ENCODE measurements at places on chromosomes 4 and X.

- no peak for DNase-seq
These were observed 15.3 kb downstream of the PDK3 start for GRCh38 chrX:24480400-24480865.

DNA sequence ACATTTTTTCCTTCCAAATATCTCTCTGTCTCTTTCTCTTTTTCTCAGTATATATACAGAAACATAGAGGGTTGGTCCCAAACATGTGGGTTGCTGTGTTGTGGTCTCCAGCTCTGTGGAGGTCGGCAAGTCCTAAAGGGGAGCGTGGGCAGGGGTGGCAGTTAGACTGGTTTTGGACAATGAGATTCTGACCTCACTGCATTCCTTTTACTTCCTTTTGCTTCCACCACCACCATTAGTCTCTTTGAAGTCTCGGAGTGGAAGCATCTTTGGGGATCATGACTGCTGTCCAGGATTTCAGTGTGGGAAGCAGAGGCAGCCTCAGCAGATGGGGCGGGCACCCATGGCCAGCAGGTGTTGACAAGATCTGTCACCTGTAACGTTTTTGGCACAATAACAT lies 1091.8 kb downstream of the RAPGEF2 start:
- DNase-seq: no peak

DNA sequence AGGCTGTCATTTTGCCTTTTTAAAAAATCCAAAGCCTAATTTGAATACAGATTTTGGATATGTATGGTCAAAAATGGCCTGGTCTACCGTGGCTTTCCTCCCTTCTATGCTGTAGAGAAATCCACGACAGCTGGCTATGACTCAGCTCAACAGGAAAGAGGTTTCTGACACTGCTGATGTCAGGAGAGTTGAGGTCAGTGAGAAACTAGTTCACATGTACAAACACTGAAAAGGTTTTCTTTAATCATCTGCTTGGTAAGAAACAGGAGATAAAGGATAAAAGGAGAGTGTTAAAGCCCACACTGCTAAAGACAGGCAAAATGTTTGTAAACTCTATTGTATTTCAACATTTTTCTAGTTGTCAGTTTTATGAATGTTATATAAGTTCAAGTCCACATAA lies 113.9 kb downstream of the NYX start:
- no peak for DNase-seq

- DNase-seq: no peak
These were observed 197.9 kb upstream of the PPP1R2C start for GRCh38 chrX:42975906-42976305.

DNA sequence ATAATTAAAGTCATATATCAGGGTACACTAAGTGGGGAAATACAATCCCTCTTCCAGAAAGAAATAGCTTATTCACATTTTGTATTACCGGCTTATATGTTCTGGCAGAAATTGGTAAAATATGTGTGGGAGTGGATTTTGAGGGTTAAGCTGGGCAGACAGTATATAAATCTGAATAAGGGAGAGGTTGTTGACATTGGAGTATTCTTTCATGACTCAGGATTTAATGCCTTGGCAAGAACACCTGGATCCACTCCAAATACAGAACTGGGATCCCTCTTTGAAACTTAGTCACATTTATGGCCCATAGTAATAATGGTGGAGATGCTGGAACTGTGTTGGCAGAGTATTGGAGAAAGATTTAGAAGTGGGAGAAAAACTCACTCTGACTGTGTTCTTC lies 54.3 kb upstream of the TET2 start:
- DNase-seq: no peak

DNA sequence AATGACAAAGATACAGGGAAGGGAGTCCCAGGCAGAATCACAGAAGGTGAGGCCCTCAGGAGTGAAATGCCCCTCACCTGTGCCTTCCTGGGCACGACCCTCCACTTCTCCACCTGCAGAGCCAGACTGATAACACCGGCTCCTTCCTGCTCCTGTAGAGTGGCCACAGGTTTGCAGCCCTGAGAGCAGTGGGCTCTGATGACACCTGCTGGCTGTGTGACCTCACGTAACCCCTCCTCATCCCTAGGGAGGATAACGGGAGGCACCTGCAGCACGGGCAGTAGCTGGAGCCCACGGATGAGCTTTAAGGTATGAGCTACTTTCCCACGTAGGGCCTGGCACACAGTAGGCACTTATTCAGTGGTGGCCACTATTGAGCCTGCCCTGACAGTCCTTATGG lies 25.5 kb upstream of the MAN2B2 start:
- no peak for DNase-seq

GRCh38 chr4:173121076-173121561 lies 47.5 kb upstream of the GALNT7 start:
- DNase-seq: no peak

DNA sequence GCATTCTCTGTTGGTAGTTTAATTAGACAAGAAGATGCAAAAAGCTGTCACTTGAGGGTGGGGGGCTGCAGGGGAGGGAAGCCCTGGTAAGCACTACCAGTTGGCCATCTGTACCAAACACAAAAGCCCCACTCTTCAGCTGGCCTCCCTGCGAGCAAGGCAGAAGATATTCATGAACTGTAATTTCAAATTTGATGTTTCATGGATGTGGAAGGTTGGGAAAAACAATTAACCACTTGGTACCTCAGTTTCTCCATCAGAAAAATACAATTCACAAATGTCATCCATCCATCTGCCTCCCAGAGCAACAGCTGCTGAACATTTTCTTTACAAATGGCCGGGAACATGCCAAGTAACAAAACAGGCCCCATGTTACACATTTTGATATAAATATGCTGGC lies 265.3 kb downstream of the HNRNPD start:
- DNase-seq: no peak

DNA sequence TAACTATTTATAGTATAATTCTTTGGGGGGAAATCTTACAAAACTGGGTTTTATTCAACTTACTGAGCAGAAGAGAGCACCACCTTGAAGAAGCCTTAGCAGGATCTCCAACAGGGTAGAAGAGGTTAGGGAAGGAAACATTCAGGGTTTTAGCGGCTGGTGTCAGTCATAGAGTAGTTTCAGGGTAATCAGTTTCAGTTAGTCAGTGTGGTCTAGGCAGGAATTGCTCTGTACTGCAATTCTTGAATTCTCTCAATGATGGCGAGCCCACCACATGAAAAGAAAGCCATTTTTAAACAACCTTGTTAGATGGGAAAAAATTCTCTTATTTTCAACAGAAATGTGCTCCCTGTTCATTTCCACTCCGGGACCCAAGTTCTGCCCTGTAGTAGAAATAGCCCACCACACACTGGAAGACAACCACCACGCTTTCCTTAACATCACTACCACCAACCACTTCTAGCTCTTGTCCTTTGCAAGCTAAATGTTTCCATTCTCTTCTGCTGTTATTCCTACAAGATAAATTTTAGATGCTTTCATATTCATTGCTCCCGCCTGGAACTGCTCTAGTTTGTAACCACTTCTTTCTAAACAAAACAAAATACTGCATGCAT lies 25.9 kb downstream of the COL25A1 start:
- no peak for DNase-seq

DNA sequence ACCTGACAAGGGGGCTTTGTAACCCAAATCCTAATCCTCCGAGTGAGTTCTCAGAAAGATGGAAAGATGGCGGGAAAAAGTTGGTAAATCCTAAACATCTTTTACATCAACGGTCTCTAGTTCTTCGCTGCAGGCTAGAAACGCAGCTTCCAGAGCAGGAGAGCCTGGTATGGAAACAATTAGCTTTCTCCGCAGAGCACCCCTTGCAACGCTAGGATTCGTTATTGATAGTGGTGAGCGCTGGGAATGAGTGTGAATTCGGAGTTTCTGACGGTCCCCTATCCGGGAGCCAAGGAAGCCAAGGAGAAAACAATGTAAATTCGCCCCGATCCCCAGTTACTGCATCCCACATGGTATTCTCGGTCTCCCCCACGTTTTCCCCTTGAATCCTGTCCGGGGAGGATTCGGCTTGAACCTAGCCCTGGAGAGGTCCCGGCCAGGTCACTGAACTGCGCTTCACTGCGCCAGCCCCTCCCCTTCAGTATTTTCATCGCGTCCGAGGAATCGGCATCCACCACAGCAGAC lies 4.7 kb upstream of the NEUROG2 start:
- no peak for DNase-seq

Data from AG09319 (cell line).